C1 segment of cervical spinal cord (tissue), 14 donors: ENCODE measurements at places on chromosomes 2 and 18.

GRCh38 chr2:173524256-173524955 lies 169.7 kb downstream of the CDCA7 start:
- no peak for DNase-seq

GRCh38 chr2:120538691-120539423 lies 192.9 kb downstream of the INHBB start:
- no peak for DNase-seq

DNA sequence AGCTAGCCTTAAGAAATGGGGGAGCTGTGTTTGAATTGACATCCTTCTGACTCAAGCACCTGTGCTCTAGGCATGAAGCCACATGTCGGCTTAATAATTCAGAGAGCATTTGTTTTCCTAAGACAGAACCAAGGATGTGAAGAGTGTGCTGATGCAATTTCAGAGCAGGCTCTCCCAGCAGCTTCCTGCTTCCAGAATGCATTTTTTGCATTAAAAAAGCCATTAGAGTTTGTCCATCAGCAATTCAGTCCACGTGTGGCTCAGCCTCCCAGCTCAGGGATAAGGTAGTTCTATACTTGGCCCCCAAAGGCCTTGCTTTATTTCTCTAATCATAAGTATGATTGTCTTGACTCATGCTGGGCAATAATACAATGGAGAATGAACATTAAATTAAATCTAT lies 37.7 kb downstream of the DOCK10 start:
- no peak for DNase-seq

DNA sequence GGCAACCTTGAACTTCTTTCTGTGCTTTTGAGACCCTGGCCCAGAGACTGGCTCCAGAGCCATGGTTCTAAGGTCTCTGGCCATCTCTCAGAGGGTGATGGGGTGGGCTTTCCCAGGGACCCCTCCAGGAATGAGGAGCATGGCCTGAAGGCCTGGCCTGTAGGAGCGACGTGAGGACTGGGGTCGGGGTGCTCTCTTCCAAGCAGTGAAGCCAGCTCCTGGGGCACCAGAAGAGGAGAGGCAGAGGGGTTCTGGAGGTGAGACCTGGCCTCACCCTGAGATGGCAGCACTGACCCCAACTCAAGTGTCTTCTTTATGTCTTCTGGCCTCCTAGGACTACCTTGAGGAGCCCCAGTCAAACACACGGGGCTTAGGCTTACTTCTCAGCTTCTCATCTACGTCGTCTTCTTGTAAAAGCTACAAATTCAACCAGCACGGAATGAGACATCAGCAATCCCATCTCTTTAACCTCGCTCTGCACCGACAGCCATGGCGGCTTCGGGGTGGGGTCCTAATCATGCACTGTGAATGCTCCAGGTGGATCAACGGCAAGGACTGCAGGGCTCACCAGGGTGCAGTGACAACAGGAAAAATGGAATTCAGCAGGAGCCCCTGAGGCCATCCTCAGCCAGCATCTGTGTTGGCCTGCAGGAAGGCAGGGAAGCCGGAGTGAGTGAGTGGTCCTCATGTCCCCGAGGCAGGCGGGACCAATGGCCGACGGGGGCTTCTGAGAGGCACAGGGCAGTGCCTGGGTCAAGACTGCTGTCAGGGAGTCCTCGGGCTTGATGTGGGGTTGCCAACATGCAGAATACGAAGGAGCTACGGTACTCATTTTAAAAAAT lies 214.1 kb downstream of the HDAC4 start:
- DNase-seq: no peak
